Mucosa of descending colon (tissue), 3 donors: ENCODE measurements at places on chromosomes 7 and 10. TPM values are rescaled to one million over a fixed set of nuclear protein-coding genes. Genes with fewer than 3 reads are reported as not detected.

Gene POR
- total RNA-seq = 118 TPM

Gene RASSF4
- total RNA-seq = 50.6 TPM

Gene PRRT4
- total RNA-seq = 3.1 TPM

Gene ELMO1
- 27.2 TPM for total RNA-seq

Gene GRM8
- 9.2 TPM for total RNA-seq

Gene HSPA12A
- total RNA-seq = 20.6 TPM

Gene DOCK1
- 103 TPM for total RNA-seq

Gene GNAT3
- not detected for total RNA-seq

Gene GOLGA7B
- 0.29 TPM for total RNA-seq

Gene TMEM270
- not detected for total RNA-seq

Gene MRLN
- not detected for total RNA-seq

Gene ABHD11
- total RNA-seq = 55.3 TPM

Gene TRPV5
- not detected for total RNA-seq

Gene TMUB1
- total RNA-seq = 63.7 TPM

Gene SDK1
- 4.2 TPM for total RNA-seq

Gene CALCR
- total RNA-seq = not detected

Gene LZTS2
- 26.0 TPM for total RNA-seq

Gene NME8
- total RNA-seq = not detected

Gene PHYHIPL
- 3.1 TPM for total RNA-seq

Gene ANKRD7
- not detected for total RNA-seq

Gene ZNF239
- 1.9 TPM for total RNA-seq

Gene LBX1
- not detected for total RNA-seq
